Left cardiac atrium (tissue), 4 donors: ENCODE measurements at places on chromosomes 7 and 10. TPM values are rescaled to one million over a fixed set of nuclear protein-coding genes. Genes with fewer than 3 reads are reported as not detected.

Gene AKR1C4
- total RNA-seq, result not detected

Gene DLG5
- total RNA-seq, result 13.6 TPM

Gene DUSP5
- total RNA-seq, result 8.9 TPM

Gene BLOC1S2
- total RNA-seq, result 19.9 TPM

Gene C10orf71
- total RNA-seq, result 34.7 TPM

Gene GRID2IP
- total RNA-seq, result 0.08 TPM

Gene COL26A1
- total RNA-seq, result not detected

Gene LLCFC1
- not detected for total RNA-seq

Gene SPDYE11
- not detected for total RNA-seq

Gene ZNF33A
- 22.7 TPM for total RNA-seq

Gene PRTFDC1
- 6.3 TPM for total RNA-seq

Gene ZNF467
- 7.9 TPM for total RNA-seq

Gene KCNIP2
- total RNA-seq, result 369 TPM

Gene OPALIN
- total RNA-seq, result not detected

Gene CAMK2B
- 75.8 TPM for total RNA-seq

Gene DKK1
- not detected for total RNA-seq

Gene VSTM2A
- not detected for total RNA-seq

Gene HOXA3
- total RNA-seq, result 0.68 TPM
